ENCODE measurements at places on chromosomes 4 and X.

DNA sequence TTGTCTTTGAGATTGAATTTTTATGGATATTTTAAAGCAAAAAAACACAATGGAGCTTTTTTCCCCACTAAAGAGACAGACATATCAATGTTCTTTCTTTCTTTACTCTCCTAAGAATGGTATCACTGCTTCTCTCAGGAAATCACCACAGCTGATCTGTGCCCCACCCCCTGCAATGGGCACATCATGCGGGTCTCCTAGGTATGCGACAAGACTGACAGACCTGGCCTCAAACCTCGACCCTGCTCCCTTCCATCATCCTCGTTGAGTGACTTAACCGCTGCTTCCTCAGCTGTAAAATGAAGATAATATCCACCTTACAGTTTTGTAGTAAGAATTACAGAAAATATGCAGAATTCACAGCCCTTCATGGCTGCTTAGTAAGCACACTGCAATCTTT is 58.3 kb downstream of the LEF1 start:
- DNase-seq, result no peak

DNA sequence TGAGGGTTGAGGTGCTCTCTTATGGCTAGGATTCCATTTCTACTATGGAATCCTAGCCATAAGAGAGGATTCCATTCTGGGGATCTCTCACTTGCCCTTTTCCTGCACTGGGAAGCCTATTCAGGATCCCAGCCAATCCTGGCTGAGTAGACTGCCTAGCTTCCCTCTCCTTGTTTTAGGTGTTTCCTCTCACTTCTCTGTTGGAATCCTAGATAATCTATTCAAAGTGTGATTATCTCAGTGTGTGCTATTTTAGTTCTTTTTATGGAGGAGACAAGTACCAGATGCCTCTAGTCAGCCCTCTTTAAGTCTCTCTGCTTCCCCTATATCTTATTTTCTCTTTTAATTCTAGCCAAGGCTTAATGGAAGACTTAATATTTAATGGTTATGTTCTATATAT is 34.5 kb upstream of the DDIT4L start:
- no peak for DNase-seq

- no peak for DNase-seq
Measured at GRCh38 chrX:2614911-2615310, 76.2 kb upstream of the CD99 start.

DNA sequence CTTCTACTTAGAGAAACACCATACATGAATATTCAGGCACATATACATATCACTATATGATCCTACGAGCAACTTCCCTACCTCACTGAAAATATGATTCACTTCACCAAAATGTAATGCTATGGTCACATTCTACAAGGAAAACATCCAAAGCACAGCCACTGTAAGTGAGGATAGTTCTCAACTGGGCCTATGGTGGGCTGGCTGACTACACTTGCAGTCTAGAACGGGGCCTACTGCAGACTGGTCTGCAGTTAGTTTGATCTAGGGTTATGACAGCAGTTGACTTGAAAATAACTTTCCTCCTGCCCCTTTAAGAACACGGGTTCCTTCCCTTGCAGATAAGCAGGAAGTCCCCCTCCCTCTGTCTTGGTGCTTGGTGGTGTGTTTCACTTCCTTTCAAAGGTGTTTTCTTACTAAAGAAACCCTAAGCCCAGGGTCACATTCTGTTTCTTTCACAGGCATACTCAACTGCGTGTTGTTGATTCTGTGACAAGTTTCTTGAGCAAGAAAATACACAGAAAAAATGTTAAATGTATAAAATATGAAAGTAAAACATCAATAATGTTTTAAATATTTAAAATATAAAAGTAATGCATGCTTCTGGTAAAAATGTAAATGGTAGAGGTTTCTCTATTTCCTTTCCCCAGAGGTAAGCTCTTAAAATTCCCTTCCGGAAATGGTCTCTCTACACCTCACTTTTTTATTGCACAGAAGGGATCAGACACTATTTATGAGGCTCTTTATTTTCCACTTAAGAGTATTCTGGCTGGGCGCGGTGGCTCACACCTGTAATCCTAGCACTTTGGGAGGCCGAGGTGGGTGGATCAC is 18.0 kb upstream of the TMSB4X start:
- no peak for DNase-seq

GRCh38 chrX:108165383-108166111 is 74.0 kb downstream of the ATG4A start:
- DNase-seq, result no peak
